B cell (primary cell): ENCODE measurements at places on chromosomes 7 and 10.
A peak's percentile ranks its signal among the peaks of the same experiment; 100 is the strongest.

GRCh38 chr7:7731732-7732131 lies 13.3 kb upstream of the RPA3 start:
- no peak overlapping the region for H3K4me3 ChIP-seq
- H3K27me3 ChIP-seq, result no peaks in the 10 kb centered on the region
- H3K27ac ChIP-seq, result no peak overlapping the region
- H3K4me1 ChIP-seq, result no peaks in the 10 kb centered on the region
- DNase-seq, result no peak

- no peaks in the 10 kb centered on the region for H3K27me3 ChIP-seq
- H3K36me3 ChIP-seq, result no peaks in the 10 kb centered on the region
- no peak overlapping the region for H3K27ac ChIP-seq
- H3K4me3 ChIP-seq, result no peak overlapping the region
Measured at GRCh38 chr7:34275624-34276023, 370.3 kb downstream of the BMPER start.

GRCh38 chr7:67432536-67433234 lies 436.1 kb downstream of the TYW1 start:
- no peaks in the 10 kb centered on the region for H3K4me1 ChIP-seq
- no peaks in the 10 kb centered on the region for H3K36me3 ChIP-seq
- no peak overlapping the region for H3K4me3 ChIP-seq
- H3K27me3 ChIP-seq, result no peaks in the 10 kb centered on the region

GRCh38 chr10:23141995-23142394 lies 46.6 kb downstream of the MSRB2 start:
- no peak overlapping the region for H3K27ac ChIP-seq
- no peak overlapping the region for H3K4me3 ChIP-seq
- no peaks in the 10 kb centered on the region for H3K4me1 ChIP-seq
- no peaks in the 10 kb centered on the region for H3K27me3 ChIP-seq

DNA sequence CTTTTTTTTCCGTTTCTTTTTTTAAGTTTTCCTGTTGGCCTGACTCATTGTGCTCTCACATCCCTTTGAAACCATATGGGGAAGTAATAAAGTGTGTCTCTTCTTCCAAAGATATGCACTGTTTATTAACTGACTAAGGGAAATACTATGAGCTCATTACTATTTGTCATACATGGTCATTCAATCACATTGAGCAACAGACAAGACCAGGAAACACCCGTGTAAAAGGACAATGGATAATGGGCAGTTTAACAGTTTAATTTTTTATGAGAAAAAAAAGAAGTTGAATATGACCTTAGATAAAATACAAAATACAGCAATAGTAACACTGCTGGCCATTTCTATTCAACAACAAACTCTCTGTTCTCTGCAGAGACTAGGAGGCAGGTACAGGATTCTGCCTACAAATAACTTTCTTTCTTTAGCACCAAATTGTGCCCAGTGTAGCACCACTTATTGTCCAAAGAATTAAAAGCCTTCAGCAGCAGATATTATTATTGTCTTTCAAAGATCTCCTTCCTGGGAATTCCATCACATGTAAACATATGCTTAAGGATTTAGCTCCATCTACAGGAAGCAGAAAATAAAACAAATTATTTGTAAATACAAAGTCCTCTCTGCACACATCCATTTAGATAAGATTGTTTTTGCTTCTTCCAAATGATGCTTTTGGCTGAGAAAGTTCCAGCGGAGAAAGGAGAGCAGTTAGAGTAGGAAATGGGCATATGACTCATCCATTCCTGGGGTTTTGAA lies 55.0 kb upstream of the AKR1E2 start:
- no peaks in the 10 kb centered on the region for H3K27me3 ChIP-seq
- H3K4me1 ChIP-seq, result no peaks in the 10 kb centered on the region
- H3K27ac ChIP-seq, result no peak overlapping the region
- H3K36me3 ChIP-seq, result no peaks in the 10 kb centered on the region
- no peak for DNase-seq

DNA sequence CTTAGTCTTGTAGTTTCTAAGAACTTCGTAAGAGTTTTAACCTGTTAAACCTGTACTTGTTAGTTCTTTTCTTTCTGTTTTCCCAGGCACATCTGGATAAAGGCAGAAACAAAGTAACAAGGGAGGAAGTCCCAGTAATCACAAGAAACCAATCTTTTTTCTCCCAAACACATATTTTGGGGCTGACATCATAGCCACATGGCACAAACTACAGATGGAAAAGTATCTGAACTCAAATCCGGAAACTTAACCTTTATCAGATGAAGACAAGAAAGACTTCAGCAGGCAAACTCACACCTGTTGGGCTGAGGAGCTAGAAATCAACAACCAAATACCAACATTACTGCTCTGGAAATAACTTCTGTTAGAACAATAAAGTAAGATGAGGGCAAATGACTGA lies 67.1 kb downstream of the CUBN start:
- no peak for DNase-seq
- H3K4me3 ChIP-seq, result no peak overlapping the region
- no peak overlapping the region for H3K27ac ChIP-seq
- H3K4me1 ChIP-seq, result no peaks in the 10 kb centered on the region
- no peaks in the 10 kb centered on the region for H3K36me3 ChIP-seq

- H3K4me3 ChIP-seq, result no peak overlapping the region
- no peaks in the 10 kb centered on the region for H3K4me1 ChIP-seq
- no peaks in the 10 kb centered on the region for H3K27me3 ChIP-seq
- H3K36me3 ChIP-seq, result peaks cover 13% of the 10 kb centered on the region
Measured at GRCh38 chr10:112711366-112711765, 238.7 kb upstream of the TCF7L2 start.

DNA sequence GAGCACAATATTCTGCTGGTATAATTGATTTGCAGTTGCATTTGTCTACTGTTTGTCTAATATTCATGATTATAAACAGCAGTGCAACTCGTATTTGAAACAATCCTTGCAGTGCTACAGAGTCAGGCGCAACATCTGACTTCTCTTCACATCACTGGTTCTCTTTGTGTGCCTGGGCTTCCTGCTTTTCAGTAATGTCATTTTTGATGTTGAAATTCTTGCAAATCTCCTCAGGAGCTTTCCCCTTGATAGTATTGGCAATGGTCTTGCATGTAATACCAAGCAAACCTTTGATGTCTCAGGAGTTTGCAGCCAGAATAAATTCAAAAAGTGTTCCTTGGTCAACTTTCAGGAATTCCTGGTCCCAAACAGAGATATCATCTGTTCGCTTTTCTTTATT lies 20.2 kb downstream of the HPS6 start:
- H3K4me3 ChIP-seq, result no peak overlapping the region
- no peaks in the 10 kb centered on the region for H3K36me3 ChIP-seq
- no peaks in the 10 kb centered on the region for H3K4me1 ChIP-seq
- DNase-seq, result no peak

DNA sequence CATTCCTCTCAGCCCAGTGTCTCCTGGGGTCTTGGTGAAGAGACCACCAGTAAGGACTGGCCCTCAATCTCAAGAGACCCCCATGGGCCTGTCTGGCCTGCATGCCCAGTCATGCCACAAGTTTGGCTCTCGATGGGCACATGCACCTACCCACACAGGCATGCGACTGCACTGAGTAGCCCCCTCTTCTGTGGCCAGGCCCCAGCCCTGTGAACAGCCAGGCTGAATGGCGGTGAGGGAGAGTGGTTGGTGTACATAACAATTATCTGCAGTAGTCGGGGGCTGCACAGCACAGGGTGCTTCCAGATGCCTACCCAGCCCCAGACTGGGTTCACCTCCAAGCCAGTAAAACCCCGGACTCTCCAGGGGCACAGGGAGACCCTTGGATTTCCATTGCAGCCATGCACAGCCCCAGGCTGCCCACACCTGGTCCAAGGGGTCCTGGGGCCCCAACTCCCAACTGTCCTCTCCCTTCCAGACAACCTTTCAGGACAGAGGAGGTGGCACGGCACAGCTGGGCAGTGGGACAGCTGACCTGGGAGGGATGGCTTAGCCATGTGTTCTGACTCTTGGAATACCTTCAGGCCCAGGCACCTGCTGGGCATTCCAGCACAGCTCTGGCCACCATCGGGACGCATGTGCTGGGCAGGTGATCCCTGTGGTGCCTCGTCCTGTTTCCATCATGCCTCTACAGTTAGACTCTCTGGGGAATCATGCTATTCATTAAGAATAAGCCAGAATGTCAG lies 21.0 kb upstream of the CSGALNACT2 start:
- H3K27me3 ChIP-seq, result no peaks in the 10 kb centered on the region
- DNase-seq, result no peak
- no peak overlapping the region for H3K27ac ChIP-seq
- H3K4me1 ChIP-seq, result peaks cover 22% of the 10 kb centered on the region

GRCh38 chr10:91779011-91779605 lies 19.1 kb upstream of the TNKS2 start:
- H3K27me3 ChIP-seq, result peaks cover 4% of the 10 kb centered on the region
- no peaks in the 10 kb centered on the region for H3K4me1 ChIP-seq
- no peak overlapping the region for H3K4me3 ChIP-seq
- no peaks in the 10 kb centered on the region for H3K36me3 ChIP-seq
- DNase-seq, result no peak

DNA sequence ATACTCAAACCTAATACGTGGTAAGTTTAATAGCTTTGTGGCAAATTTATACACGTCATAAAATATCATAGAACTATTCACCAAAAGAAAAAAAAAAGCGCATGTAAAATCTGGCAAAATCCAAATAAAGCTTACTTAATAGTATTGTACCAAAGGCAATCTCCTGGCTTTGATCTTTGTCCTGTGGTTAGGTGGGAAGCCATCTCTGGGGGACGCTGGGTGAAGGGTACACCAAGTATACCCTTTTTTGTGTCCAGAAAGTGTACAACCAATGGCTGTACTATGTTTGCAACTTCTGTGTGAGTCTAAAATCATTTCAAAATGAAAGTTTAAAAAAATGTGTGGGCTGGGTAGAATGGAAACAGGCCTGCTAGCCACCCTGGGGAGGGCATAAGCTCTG lies 47.6 kb upstream of the ENO4 start:
- no peak overlapping the region for H3K27ac ChIP-seq
- DNase-seq, result no peak
- no peaks in the 10 kb centered on the region for H3K27me3 ChIP-seq
- no peaks in the 10 kb centered on the region for H3K4me1 ChIP-seq
- H3K4me3 ChIP-seq, result no peak overlapping the region
- H3K36me3 ChIP-seq, result no peaks in the 10 kb centered on the region

- H3K27me3 ChIP-seq, result no peaks in the 10 kb centered on the region
- no peaks in the 10 kb centered on the region for H3K36me3 ChIP-seq
- no peak for DNase-seq
- no peaks in the 10 kb centered on the region for H3K4me1 ChIP-seq
Measured at GRCh38 chr7:137635874-137636273, 210.9 kb downstream of the DGKI start.

- H3K27me3 ChIP-seq, result peaks cover 3% of the 10 kb centered on the region
- H3K27ac ChIP-seq, result no peak overlapping the region
- H3K36me3 ChIP-seq, result no peaks in the 10 kb centered on the region
- DNase-seq, result no peak
Measured at GRCh38 chr7:2494191-2495130, 18.3 kb upstream of the GRIFIN start.

- DNase-seq, result no peak
- H3K4me1 ChIP-seq, result no peaks in the 10 kb centered on the region
- no peak overlapping the region for H3K27ac ChIP-seq
Measured at GRCh38 chr7:17532861-17533404, 234.5 kb downstream of the AHR start.

- peaks cover 40% of the 10 kb centered on the region for H3K36me3 ChIP-seq
- peak overlapping the region; percentile 92 for H3K27ac ChIP-seq
- H3K4me3 ChIP-seq, result no peak overlapping the region
- H3K27me3 ChIP-seq, result no peaks in the 10 kb centered on the region
Measured at GRCh38 chr7:106867641-106868351, 2.7 kb downstream of the PIK3CG start.

- H3K4me3 ChIP-seq, result no peak overlapping the region
- H3K27ac ChIP-seq, result no peak overlapping the region
- no peak for DNase-seq
- no peaks in the 10 kb centered on the region for H3K4me1 ChIP-seq
Measured at GRCh38 chr7:132930881-132931280, 151.0 kb downstream of the CHCHD3 start.

DNA sequence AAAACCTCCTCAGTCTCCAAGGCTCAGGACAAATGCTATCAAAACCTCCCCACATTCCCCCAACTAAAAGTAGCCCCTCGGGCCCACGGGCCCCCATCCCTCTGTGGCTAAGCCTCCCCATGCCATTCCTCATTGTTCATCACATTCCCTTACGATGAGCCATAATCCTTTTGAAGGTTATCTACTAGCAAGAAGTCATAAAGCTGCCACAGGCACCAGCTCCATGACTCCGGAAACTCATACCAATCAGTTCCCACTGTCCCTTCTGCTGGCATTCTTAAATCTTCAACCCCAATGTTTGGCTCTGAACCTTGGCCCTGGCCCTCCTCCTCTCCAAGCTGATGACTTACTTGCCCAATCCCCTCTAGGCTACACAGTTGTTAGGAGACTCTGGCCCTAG lies 19.4 kb upstream of the TM9SF3 start:
- no peak for DNase-seq
- H3K27ac ChIP-seq, result peak overlapping the region; percentile 42
- no peak overlapping the region for H3K4me3 ChIP-seq
- peaks cover 3% of the 10 kb centered on the region for H3K36me3 ChIP-seq
- no peaks in the 10 kb centered on the region for H3K4me1 ChIP-seq

DNA sequence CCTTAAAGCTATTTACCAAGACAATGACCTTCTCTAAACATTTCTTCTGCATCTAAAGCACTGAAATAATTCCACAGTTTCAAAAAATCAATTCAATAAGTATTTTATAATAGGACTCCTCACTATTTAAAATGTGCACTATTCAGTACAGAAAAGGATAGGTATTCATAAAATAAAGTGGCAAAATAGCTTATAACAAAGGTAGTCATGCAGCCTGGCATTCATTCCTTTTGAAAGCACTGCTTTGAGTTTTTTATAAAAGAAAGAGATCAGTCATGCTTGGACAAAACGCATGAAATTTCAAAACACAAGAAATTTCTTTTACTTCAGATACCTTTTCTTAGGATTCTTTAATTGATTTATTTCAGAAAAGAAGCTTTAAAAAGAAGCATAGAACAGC lies 689.7 kb upstream of the PHF14 start:
- H3K4me3 ChIP-seq, result no peak overlapping the region
- DNase-seq, result no peak
- H3K36me3 ChIP-seq, result no peaks in the 10 kb centered on the region
- H3K27me3 ChIP-seq, result no peaks in the 10 kb centered on the region
- H3K27ac ChIP-seq, result no peak overlapping the region

GRCh38 chr7:151758622-151759540 lies 118.0 kb downstream of the PRKAG2 start:
- H3K27ac ChIP-seq, result no peak overlapping the region
- no peaks in the 10 kb centered on the region for H3K4me1 ChIP-seq
- no peak for DNase-seq
- H3K36me3 ChIP-seq, result no peaks in the 10 kb centered on the region
- no peaks in the 10 kb centered on the region for H3K27me3 ChIP-seq
